ENCODE measurements at places on chromosomes 1 and 21. TPM values are rescaled to one million over a fixed set of nuclear protein-coding genes. Genes with fewer than 3 reads are reported as not detected.

DNA sequence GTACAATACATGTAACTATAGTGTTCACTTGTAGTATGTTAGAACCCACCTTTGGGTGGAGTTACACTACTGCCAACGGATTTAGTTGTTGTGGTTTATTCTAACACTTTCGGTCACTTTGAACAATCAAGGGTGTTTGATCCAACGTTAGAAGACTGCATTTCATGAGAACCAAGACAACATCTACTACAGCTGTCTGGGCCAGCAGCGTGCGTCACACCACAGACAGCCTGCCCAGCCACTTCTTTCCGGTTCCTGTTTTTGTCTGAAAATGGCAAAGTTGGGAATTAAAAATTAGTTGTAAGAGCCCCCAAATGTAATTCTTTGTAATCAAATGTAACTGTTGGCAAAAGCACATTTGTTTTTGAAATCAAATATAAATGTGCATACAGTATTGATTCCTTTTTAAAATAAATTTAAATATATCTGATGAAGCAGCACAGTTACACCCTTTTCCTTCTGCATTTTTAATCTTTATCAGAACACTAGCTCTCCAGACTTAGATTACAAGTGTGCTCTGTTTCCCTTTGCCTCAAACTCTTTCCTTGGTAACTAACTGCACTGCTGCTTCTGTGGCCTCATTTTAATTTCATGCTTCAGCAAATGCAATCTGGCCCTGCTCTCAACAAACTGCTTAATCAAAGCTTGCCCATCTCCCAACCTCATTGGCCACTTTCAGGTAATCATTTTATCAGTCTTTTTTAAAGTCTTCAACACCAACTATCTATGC, 86.6 kb upstream of the DPH5 start:
- no peak for DNase-seq

IL6R gene
- 449 TPM for total RNA-seq

TENT5C gene
- total RNA-seq: 0.67 TPM

EPHA10 gene
- 0.32 TPM for total RNA-seq

STPG1 gene
- total RNA-seq: 8.3 TPM

RO60 gene
- total RNA-seq: 115 TPM

GRCh38 chr1:9787702-9788101, 36.1 kb downstream of the CLSTN1 start:
- no peak for DNase-seq

- no peak for DNase-seq
Observed at GRCh38 chr21:34598931-34599400, 15.9 kb downstream of the RCAN1 start.

DNA sequence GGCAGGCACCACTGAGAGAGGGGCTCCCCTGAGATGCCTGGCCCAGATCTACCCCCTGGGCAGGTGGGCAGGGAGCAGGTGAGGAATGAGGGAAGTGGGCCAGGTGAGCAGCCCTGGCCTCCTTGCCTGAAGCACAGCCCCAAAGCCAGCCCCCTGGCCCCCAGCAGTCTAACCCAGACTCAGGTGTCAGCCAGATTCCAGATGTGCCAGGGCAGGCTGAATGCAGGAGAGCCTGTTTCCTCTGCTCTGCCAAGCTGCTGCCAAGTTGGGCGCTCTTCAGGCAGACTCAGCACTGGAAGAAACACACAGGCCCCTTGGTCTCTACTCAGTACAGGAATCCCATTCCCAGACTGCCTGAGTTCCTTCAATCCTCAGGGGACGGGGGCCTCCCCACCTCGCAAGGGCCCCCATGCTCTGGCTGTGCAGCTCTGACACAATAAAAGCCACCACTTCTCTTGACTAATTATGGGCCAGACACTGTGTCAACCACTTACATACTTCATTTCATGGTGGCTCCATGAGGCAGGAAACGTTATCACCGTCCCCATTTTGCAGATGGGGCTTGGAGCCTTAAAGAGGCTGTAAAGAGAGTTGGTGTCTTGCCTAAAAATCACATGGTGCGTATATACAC, 20.4 kb downstream of the ARHGEF19 start:
- no peak for DNase-seq

DNA sequence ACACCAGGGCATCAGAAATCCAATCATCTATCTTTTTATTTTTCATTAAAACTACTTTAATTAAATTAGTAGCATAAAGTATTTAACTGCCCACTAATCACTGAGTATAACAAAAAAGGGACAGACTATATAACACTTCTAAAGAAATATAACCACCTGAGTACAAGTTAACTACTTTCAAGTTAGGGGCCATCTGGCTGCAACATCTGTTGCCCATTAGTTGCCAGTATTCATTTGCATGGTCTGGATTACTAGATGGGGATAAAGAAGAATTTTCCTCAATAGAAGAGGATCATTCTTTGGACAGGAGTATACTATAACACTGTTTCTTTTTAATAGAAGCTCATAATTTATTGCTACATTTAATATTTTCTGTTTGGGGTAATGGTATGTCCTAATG, 446.4 kb downstream of the AMY1C start:
- no peak for DNase-seq

GRCh38 chr1:240998024-240998423, 359.0 kb downstream of the RGS7 start:
- DNase-seq: no peak

GJB5 gene
- total RNA-seq: not detected

GRCh38 chr1:118960567-118961136, 27.5 kb downstream of the TBX15 start:
- no peak for DNase-seq

DNA sequence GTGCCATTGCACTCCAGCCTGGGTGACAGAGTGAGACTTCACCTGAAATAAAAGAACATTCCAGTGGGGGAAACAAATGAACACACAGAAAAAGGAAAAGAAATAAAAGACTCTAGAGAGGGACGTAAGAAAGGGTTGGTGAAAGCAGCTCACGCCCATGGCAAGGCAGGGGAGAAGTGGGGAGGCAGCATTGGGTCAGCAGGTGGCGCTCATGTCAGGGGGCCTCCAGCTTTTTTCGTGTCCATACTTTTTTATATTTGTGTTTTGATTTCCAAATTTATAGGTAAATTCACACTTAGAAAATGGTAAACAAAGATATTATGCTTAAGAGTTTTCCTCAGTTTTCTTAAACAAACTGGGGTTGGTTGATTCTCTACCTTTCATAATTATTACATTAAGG, 45.5 kb downstream of the VPS13D start:
- DNase-seq: peak; percentile 31

DNA sequence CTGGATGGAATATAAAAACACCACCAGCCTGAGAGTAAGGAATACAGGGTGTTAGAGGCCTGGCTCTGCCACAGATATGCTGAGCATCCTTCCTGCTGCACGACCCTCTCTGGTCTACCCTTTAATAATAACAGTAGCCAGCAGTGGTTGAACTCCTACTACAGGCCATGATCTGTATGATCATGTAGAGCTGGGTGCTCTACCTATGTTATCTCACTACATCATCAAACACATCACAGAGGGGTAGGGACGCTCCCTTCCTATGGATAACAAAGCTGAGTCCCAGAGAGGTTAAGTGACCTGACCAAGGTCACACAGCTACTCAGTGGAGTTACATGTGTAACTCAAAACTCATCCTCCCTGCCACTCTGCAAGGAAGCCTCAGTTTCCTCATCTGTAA, 13.0 kb upstream of the MYOM3 start:
- DNase-seq: no peak

ADAMTSL4 gene
- total RNA-seq: 0.48 TPM

KRTAP21-2 gene
- not detected for total RNA-seq

- peak; percentile 31 for DNase-seq
Observed at GRCh38 chr1:74512170-74512915, at the start of gene LRRC53. LRRC53 (minus strand) TSS chr1:74512611; CDS start chr1:74483349, 29,262 bp downstream.

Data from SK-MEL-5 (cell line).